Inflammatory macrophage treated with lipopolysaccharide for 4 hours (primary cell): ENCODE measurements at places on chromosomes 2 and 18.

GRCh38 chr2:238518172-238518820 lies 91.6 kb downstream of the ASB1 start:
- no peak for DNase-seq

- no peak for DNase-seq
These were observed 34.3 kb upstream of the MRPL19 start for GRCh38 chr2:75612108-75612861.

GRCh38 chr2:25543-25942 lies 20.8 kb downstream of the FAM110C start:
- DNase-seq = no peak

DNA sequence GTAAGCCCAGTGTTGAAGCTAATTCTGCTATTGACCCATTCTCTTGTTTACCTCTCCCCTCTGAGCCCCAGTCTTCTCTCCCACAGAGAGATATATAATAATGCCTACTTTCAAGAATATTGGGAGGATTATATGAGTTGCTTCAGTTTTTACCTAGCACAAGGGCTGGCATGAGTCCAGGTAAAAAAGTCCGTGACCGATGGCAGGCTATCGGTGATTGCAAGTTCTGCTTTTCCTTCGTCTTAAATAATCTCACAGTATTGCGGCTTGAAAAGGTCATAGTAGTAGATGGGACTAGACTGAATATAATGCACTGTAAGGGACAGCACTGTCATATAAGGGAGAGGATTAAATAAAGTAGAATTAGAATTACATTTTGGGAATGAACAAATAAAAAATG lies 77.6 kb downstream of the KIF5C start:
- no peak for DNase-seq

- no peak for DNase-seq
These were observed 49.0 kb downstream of the FAM168B start for GRCh38 chr2:131044075-131044756.

DNA sequence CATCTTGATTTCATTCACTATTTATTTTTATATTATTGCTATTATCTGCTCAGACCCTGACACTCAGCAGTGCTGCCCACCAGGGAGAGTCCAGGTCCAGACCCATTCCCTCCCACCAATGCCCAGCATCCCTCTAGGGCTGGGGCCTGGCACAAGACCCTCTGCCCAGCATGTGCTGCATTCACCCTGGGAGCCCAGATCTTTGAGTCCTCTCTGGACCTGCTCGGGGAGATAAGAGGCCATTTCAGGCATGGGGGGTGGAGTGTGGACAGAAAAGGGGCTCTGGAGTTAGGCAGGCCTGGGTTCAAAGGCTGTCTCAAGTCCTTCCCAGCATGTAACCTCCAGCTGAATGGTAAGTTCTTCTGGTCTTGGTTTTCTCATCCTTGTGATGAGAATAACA lies 209.6 kb downstream of the CYP26B1 start:
- no peak for DNase-seq

DNA sequence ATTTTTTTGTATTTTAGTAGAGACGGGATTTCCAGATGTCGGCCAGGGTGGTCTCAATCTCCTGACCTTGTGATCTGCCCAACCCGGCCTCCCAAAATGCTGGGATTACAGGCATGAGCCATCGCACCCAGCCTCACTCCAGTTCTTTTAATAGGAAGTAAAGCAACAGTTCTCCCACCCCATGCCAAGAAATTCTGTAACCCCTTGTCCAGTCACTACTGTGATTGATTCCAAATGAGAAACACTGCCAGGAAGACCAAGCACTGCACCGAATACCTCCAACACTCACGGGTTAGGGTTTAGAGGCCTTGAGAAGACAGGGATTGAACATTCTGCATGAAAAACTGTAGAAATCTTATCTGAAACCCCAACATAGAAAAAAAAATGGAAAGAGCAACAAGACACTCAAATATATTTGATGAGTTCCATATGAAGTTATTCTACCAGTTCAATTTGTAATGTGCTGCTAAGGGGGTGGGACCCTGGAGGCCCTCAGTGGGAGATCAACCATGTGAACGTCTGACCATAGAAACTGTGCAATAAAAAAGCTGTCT lies 48.2 kb upstream of the BIN1 start:
- no peak for DNase-seq

DNA sequence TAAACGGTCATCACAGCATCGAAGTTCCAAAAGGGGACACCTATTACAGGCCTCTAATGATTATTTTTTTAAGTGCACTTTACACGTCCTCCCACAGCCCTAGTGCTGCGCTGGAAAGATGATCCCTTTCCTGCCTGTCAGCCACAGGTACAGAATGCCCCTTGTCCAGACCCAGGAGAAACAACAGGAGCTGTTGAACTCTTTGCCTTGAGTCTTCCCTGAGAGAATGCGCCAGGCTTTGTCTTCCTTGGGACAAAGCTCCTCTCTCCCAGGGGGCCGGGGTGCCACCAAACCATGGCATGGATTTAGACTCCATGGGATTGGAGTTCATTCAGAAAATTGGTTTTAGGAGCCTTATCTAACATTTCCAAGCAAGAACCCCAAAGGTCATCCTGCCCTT lies 319.0 kb upstream of the SOX11 start:
- no peak for DNase-seq

- no peak for DNase-seq
These were observed 129.3 kb upstream of the CCDC68 start for GRCh38 chr18:55088561-55088960.

- no peak for DNase-seq
These were observed 75.1 kb downstream of the CTAGE1 start for GRCh38 chr18:22342625-22343024.
